Fibroblast of gingiva (primary cell): ENCODE measurements at places on chromosomes 2 and 18.

- DNase-seq: no peak
Measured at GRCh38 chr2:174326161-174327020, 8.4 kb upstream of the SP9 start.

GRCh38 chr2:181656450-181657291, at the start of gene CERKL:
CERKL (minus strand) TSS chr2:181657105; CDS start chr2:181657006, 99 bp downstream.
- DNase-seq: peak; percentile 9

DNA sequence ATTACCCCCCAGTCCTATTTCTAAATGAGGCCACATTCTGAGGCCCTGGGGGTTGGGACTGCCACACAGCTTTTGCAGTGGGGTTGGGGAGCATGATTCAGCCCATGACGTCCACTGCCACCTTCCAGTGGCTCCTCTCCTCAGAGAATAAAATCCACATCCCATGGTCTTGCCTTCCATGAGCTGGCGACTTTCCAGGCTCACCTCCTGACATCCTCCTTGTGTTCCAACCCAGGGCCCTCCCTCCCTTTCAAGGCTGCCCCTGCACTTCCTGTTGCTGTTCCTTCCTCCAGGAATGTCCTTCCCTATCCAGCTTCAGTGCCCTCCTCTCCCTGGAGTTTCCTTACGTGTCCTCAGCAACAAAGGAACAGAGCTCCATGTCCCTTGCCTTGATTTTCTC, 187.3 kb upstream of the ID2 start:
- no peak for DNase-seq

- no peak for DNase-seq
Measured at GRCh38 chr18:37445368-37445767, 120.2 kb downstream of the CELF4 start.

DNA sequence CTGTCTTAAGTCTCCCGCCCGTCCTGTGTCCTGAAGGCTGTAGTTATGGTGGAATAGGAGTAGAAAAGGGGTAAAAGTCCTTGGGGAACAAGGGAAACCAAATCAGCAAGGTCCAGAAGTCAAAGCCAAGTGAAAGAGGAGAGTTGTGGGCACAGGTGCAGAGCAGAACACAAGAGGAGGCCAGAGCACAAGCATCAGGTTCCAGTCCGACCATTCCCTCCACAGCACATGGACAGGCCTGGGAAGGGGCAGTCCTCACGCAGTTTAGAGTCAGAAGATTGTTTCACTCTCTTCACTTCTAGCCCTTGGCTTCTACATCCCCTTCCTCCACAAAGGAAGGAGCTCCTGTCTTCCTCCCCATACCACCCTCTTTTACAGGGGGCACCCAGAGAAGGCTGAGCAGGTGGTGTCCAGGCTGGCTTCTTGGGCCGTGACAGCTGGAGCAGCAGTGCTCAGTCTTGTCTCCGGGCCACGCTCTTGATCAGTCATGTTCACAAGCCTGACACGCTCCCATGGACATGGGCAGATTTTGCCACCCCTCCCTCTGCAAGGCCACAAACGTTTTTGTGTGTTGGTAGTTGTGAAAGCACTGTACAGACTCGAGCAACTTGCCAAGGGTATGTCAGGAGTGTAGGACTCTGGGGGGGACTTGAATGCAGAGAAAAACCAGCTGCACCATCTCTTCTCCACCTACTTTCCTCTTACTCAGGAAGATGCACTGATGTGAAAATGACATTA, 138.5 kb upstream of the DAPL1 start:
- no peak for DNase-seq

DNA sequence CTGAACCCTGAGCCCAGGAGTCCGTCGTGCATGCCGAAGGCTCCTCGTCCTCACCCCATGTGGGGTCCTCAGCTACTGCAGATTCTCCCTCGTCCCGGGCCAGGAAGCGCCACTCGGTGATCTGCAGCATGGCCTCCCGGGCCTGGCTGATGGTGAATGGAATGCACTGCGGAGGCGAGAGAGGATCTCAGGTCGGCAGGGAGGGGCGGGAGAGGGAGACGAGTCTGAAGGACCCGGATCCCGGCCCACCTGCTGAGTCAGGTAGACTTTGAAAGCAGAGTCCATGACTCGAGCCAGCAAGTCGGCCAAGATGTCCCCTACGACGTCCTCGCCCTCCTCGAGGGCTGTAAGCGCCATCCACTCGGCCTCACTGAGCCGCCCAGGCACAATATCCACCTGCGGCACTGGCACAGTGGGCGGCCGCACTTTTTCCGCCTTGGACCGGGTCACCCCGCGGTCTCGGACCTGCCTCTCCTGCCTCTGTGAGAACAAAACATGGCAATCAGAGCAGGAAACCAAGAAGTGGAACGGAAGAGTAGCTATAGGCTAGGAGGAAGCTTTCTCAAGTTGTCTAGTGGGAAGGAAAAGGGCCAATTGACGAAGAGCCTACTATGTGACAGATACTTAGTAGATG, 5.5 kb downstream of the C2orf81 start:
- DNase-seq: no peak

- DNase-seq: no peak
Measured at GRCh38 chr18:59939127-59939526, 39.3 kb downstream of the PMAIP1 start.

GRCh38 chr18:46720521-46720920, 36.3 kb downstream of the ST8SIA5 start:
- DNase-seq: no peak

DNA sequence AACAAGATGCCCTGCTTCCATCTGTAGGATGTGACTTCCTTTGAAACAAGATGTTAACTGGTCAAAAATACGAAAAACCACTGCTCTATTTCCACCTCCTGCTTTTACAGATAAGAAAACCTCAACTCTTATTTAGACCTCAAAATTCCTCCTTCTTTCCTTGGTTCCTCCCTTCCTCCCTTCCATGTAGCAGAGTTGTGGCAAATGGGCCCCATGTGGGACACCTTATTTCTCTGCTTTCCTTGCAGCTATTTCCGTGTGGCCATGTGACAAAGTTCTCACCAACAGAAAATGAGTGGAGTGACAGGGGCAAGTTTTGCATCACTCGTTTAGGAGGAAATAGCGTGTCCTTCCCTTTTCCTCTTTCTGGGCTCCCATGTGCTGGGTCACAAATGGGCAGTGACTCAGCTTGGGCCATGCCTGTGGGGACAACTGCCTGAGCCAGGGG, 69.4 kb upstream of the SMAD2 start:
- no peak for DNase-seq
